ENCODE measurements at places on chromosomes 1 and 21.

DNA sequence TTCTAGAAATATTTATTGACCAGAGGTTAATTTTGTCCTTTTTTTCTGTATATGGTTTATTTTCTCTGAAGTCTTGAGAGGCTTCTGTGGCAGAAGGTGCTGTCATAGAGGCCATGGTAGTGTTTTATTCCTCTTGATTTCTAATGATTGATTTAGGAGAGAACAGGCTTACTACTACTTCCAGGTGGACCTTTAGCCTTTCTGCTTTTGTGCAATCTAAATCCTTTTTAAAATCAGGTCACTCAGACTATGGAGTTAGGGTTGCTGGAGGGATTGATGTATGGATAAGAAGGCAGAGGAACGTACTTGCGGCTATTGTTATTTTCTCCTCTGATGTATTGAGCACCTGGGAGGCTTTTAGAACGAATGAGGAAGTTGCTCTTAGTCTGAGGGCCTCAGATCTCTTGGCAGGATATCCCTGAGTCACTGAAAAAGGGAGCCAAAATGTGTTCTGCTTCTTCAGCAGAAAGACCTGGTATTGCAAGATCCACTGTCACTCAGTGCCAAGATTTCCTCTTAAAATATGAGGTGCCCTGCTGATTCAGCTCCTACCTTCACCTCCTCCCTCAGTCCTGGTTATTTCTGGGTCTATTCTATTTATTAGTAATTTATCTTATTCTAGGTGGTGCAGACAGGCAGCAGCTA, 277.4 kb downstream of the ZNF648 start:
- no peak for DNase-seq

DNA sequence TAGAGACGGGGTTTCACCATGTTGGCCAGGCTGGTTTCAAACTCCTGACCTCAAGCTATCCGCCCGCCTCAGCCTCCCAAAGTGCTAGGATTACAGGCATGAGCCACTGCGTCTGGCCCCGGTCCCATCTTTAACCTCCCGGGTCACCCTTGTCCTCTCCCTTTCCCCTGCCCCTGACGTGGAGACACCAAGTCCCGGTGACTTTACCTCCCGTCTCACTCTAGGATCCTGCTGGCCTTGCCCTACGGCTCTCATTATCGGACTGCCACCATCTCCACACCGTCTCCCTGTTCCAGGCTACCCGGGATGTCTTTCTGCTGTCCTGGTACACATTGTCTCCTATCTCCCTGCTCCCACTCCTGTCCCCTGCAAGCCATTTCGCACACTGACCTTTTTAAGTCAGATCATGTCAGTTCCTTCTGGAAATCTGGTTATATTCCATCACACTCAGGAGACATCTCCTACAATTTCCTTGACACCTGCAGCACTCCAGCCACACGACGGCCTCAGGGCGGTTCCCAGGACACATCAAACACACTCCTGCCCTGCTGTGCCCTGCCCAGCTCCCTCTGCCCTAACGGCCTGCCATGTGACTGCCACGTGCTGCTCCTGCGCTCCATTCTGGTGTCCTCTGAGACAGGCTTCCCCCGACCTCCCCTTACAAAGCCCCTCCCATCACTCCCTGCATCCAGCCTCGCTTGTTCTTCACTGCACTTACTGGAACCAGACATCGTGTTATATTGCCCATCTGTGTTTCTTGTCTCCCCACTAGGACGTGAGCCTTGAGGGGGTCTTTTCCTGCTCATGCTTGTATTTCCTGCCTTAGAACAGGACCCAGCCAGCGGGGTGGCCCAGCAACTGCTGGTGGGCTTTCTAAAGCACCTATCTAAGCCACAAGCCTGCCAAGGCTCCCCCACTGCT, 32.7 kb downstream of the TTC39A start:
- DNase-seq = no peak

DNA sequence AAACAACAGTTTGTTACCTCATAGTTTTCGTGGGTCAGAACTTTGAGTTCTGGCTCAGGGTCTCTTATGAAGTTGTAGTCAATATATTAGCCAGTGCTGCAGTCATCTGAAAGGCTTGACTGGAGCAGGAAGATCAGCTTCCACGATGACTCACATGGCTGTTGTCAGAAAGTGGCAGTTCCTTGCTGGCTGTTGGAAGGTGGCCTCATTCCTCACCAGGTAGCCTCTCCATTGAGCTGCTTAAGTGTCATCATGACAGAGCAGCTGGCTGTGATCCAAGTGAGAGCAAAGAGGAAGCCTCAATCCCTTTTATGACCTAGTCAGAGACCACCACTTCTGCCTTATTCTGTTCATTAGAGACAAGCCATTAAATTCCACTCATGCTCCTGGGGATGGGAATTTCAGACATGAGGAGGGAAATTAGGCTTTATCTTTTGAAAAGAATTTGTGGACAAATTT, 5.6 kb downstream of the OSBPL9 start:
- peak; percentile 39 for DNase-seq

DNA sequence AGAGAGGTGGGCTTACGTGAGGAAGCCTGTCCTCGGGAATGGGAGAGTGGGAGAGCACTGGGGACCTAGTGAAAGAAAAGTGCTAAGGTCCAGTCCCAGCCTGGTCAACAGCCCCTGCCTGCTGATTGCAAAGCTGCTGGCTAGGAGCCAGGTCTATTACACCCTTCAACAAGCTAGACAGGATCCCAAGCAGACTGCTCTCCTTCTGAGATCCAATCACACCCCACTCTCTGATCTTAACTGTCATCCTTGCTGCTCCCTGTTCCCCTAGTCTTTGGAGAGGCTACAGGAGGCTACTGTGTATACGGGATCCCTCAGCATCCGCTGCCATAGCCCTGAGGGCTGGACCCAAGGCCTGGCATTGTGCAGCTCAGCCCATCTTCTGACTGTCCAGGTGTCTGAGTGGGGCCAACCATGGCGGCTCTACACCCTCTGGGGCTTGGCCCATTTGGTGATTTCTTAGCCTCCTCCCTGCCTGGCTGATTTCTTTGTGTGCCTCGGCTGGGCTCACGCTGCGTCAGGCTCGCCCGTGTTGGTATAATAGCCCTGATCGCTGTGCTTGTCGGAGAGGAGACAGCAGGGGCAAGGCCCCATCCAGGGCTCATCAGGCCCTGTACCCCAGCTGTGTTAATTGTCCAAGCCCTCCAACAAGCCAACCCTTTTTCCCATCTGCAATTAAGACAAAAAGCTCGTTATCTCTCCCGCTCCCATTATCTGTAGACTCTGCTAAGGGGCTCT, 43.9 kb downstream of the NAV1 start:
- no peak for DNase-seq

GRCh38 chr1:54297596-54298283, 97.8 kb downstream of the MRPL37 start:
- no peak for DNase-seq

GRCh38 chr1:119141020-119141424, 569 bp upstream of the WARS2 start:
- no peak for DNase-seq

DNA sequence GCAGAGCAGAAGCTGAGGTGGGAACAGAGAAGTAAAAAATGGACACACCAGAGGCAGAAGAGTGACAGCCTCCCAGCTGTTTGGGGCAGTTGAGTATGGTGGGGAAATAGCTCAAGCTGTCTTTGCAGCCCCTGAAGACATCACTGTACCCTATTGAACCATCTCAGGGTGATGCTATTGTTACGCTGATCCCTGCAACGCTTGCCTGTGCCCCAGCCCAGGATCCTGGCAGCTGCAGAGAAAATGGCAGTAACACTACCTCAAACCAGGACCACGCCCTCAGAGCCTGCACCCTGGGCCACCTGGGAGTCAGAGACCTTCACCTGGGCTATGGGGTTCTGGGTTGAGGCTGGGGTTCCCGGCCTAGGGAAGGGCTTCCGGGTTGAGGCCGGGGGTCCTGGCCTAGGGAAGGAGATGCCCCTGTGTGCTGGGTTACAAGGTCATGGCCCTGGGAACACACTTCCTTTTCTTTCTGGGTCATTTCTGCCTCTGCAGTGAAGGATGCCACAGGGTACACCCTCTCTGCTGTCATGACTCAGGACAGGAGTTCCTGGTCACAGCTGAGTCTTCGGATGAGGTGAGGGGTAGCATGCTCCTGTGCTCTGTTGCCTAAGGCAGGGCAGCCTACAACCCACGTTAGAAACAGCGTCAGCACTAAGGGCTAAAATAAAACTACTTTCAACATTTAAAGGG, 11.6 kb downstream of the BSND start:
- no peak for DNase-seq

- DNase-seq = no peak
These were observed 11.4 kb downstream of the HLX start for GRCh38 chr1:220890602-220891001.

DNA sequence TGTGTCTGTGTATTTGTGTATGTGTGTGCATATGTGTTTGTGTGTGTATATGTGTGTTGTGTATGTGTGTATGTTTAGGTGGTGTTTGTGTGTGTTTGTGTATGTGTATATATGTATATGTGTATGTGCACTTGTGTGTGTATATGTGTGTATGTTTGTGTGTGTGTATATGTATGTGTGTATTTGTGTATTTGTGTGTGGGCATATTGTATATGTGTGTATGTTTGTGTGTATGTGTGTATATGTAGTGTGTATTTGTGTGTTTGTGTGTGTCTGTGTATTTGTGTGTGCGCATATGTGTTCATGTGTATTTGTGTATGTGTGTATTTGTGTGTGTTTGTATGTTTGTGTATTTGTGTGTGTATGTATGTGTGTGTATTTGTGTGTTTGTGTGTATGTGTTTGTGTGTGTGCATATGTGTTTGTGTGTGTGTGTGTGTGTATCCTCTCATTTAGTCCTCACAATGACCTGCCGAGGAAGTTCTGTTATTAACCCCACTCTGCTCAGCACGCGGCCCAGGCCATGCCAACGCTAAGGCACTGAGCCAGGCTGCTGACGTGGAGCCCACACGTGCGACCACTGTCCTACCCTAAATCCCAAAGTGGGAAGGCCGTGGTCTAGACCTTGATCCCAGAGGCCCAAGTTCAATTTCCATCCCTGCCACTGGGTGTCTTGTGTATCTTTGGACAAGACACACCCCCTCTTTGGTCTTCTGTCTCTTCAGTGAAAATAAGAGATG, 43.2 kb upstream of the TMEM51 start:
- no peak for DNase-seq

GRCh38 chr1:108502624-108503023, 52.5 kb downstream of the NBPF6 start:
- DNase-seq = no peak

- DNase-seq = no peak
These were observed 112.3 kb downstream of the OMA1 start for GRCh38 chr1:58434181-58434580.

DNA sequence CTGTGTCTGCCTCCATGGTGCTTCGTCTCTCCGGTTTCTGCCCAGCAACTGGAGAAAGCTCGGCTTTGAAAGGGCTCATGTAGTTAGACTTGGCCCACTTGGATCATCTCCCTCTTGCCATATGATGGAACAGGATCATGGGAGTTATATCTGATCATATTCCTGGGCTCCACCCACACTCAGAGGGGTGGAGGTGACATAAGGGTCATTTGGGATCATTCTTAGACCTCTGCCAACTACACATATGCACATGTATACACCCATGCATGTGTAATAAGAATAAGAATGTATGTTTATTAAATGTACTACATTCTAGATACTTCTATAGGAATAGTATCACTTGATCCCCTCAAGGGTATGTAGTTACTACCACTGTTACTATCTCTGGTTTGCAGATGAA, 74.1 kb upstream of the WNT4 start:
- DNase-seq = no peak

- no peak for DNase-seq
These were observed 18.4 kb upstream of the DNASE2B start for GRCh38 chr1:84379917-84380180.
